ENCODE measurements at places on chromosomes 13 and 19.

GRCh38 chr13:97028441-97029299 lies 34.4 kb upstream of the OXGR1 start:
- no peak for DNase-seq

DNA sequence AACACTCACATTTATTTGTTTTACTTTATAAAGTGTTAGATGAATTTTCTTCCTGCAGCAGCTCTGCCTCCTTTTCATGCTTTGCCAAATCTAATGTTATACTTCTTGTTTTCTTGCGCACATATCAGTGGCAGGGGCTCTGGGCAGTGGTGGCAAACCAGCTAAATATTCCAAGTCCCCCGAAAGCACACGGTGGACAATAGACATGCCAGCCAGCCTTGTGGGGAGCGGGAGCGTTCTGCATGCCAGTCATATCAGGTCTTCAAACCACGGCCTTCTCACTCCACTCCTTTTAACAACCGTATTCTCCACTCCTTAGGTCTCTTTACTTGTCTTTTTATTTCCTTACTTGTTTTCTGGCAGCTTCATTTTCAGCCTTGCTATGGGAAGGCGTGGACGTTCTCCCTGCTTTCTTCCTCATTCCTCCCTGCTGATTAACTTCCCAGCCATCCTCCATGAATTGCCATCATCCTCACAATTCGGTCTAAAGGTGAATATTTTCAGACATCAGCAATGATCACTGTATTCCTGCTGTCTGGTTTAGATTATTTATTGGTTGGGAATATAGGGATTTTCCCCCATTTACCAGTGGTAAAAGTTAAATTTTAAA lies 77.1 kb upstream of the WASF3 start:
- DNase-seq = no peak

GRCh38 chr13:113458253-113459065 lies 5.2 kb upstream of the ADPRHL1 start:
- DNase-seq = no peak

DNA sequence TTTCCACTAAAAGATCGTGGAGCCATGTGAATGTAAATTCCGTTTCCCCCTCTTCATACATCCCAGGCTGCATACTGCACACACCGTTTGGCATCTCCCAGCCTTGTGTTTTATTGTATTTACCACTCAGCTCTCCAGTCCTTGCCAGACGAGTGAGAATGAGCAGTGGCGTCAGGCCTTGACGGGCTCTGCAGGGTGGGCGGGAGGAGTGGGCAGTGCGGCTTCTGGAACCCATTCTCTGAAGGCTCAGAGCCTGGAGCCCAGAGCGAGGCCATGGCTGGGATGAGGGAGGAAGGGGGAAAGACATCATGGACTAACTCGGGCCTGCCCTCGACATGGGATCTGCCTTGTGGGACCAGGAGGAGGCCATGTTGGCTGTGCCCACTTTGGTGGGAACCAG lies 25.1 kb downstream of the BICRA start:
- no peak for DNase-seq

DNA sequence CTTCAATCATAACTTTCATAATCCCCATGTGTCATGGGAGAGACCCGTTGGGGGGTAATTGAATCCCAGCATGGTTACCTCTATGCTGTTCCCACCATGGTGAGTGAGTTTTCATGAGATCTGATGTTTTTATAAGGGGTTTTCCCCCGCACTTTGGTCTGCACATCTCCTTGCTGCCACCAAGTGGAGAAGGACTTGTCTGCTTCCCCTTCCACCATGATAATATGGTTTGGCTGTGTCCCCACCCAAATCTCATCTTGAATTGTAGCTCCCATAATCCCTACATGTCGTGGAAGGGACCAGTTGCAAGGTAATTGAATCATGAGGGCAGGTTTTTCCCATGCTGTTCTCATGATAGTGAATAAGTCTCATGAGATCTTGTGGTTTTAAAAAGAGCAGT lies 524.9 kb downstream of the SLITRK5 start:
- DNase-seq = no peak

- DNase-seq = no peak
Observed at GRCh38 chr13:48009284-48009683, 8.2 kb upstream of the SUCLA2 start.

Data from nucleus accumbens (tissue), 56 donors.